ENCODE measurements at places on chromosomes 3 and 15. TPM values are rescaled to one million over a fixed set of nuclear protein-coding genes. Genes with fewer than 3 reads are reported as not detected.

DNA sequence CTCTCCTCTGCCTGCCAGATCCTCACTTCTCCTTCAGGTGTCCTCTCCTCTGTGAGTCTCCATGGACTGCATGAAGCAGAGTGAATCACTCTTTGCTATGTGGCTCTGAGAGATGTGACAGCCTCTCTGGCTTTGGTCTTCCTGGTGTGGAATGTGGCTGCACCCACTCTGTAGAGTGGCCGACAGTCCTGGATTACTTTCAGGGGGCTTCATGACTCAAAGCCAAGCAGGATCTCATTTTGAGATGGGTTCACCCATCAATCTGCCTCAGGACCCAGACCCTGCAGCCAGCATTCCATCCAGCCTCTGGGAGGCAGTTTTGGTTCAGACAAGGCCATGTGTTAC is 221.9 kb upstream of the LYSMD4 start:
- peak; percentile 19 for DNase-seq

NOX5 gene
- total RNA-seq = not detected

- no peak for DNase-seq
These were observed 183.8 kb downstream of the ATG7 start for GRCh38 chr3:11455956-11456355.

DNA sequence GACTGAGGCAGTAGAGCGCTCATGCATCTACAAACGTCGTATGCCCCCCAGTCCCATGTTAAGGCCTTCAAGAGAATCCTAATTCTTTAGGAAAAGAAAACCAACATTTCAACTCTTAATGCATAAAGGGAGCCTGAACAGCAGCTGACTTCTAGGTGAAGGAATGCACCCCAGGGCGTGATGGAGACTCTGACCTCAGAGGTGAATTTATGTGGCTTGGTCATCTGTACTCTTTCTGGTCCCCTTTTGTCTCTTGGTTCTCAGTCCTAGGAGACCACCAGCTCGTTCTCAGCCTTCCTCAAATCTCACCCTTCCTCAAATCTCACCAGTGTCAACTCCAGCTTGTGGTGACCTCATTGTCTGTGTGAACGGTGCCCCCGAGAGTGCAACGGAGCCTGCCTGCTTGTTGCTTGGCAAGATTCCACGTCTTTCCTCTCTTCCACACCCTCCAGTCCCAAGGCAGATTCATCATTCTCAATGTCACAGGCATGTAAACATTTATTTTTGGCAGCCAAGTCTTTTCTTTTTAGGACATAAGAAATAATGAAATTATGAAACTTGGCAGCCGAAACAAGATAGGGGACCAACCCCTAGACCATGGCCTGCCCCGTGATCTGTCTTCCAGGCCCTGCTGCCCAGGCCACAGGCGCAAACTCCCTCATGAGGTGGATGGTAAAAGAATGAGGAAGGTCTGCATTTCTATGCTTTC is 166.2 kb downstream of the ADAMTS17 start:
- peak; percentile 7 for DNase-seq

- no peak for DNase-seq
These were observed 54.7 kb downstream of the CEP70 start for GRCh38 chr3:138539352-138539751.

GRCh38 chr3:159263750-159264553 is 462.1 kb downstream of the MFSD1 start:
- peak; percentile 59 for DNase-seq

DNA sequence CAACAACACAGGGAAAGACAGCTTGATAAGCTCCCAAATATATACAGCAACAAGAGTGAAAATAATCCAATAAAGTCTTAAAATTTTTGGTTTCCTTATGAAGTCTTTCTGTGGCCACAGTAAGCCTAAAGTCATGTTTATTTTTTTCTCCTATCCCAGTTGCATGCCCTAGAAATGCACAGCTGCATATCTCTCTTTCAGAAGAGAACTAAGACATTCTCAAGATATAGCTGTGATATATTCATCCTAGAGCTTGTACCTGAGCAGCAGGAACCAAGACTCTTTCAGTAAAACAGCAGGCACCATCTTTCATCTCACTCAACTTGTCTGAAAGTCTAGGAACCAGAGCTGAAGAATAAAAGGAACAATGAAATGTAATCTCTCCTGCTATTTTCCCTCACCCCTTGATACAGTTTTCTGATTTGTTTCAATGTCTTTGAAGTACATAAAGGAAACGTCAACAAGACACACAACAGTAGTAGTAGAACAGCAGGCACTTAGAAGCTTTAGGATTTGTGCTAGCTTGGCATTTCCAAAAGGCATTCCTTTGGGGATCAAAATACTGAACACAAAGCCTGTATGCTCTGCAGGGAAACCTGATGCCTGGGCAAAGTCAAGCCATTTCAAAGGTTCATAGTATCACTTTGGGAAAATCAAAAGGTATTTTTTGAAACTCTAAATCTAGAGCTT is 536.8 kb downstream of the PYDC2 start:
- DNase-seq = no peak

GRCh38 chr15:59738676-59739075 is 49.6 kb upstream of the BNIP2 start:
- DNase-seq = no peak

DNA sequence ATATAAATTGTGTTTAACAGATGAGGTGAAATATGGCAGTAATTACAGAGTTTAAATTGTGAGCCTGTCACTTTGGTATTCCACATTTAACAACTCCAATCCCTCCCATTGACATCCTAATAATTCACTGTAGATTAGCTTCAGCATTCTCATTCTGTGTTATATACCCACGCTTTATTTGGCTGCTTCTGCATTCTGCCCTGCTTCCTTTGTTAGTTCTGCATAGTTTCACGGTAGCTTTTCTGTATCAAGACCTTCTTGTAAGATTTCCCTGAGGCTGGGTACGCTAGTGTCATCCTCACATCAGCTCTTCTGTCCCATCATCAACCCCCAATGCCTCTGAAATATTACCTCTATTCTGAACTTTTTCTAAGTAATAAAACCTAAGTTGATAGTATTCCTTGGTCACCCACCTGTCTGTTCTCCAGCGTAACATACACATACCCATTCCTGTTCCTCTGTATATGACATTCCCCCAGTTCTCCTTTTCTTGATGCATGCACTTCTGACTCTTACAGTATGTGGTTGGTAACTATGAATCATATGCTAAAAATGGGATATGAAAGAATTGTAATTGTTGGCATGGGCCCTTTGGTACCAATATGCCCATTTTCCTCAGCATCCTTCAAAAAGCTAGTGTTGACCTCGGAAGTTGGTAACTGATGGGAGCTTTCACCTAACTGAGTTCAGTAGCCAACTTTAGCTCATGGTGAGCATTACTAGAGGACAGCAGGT is 171.2 kb downstream of the KLHL25 start:
- no peak for DNase-seq

DNA sequence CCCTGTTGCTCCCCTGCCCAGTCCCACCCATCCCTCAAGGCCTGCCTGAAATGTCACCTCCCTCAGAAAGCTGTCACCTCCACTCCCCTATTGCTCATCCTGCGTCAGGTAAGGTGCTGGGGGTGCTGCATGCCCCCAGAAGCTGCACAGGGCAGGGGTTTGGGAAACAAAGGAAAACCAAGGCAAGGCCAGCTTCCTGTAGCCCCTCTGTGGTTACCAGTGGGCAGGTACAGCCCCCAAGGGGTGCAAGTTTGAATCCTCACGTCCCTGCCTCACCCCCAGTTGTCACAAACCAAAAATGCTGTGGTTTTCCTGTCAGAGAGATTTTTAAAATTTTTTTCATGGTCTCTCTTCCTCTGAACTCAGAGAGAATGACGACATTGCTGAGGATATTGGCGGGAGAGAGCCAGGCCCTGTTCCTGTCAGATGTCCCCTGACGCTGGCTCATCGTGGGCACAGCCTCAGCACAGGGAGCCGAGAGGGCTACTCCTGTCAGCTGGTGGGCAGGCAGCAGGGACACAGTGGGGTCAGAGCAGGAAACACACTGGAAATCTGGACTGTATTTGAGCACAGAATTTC is 27.0 kb downstream of the PSTPIP1 start:
- peak; percentile 35 for DNase-seq

GRCh38 chr3:5806192-5806591 is 618.7 kb downstream of the EDEM1 start:
- DNase-seq = peak; percentile 63

DNA sequence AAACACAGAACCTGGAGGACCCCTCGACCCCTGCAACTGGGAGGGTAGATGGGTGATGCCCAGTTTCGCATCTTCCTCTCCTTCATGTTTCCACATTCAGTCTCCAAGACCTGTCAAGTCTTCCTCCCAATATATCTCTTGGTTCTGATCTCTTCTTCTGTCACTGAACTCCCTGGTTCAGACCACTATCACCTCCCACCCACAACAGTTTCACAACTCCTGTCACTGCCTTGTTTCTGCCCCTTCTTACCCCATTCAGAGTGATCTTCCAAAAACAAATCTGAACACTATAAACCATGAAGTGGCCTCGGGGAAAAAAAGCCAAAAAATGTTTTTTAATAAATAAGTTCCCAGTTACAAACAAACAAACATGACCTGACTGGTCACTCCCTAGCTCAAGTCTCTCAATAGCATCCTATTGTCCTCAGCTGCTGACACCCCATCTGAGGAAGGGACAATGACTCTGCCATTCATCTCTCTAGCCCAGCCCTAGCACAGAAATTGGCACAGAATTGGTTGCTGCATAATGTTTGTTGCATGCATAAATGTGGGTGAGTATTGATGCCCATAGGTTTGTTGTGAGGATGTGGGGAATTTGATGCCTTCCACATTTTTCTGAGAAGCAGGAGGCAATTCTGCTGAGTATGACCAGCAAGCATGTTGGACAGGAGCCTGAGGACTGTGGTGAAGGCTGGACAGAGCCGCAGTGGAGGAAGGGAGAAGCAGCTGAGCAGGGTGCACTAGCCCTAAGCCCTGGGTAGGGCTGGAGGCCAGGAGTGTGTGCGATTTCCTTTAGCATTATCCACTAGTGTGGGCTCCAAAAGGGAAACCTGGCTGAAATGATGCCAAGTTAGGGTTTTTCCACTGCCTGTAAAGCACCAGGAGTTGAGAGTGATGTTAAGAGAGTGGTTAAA is 12.2 kb upstream of the XYLB start:
- DNase-seq = no peak

- no peak for DNase-seq
These were observed 73.1 kb downstream of the VPS8 start for GRCh38 chr3:184885112-184885511.

- no peak for DNase-seq
These were observed 40.8 kb downstream of the SRGAP3 start for GRCh38 chr3:9208605-9209152.

PLSCR5 gene
- total RNA-seq = not detected

GRCh38 chr15:80698676-80699075 is 3.6 kb downstream of the ABHD17C start:
- DNase-seq = no peak

- no peak for DNase-seq
These were observed 21.7 kb downstream of the SLMAP start for GRCh38 chr3:57777774-57778173.

PIGB gene
- 7.6 TPM for total RNA-seq

TPRG1 gene
- total RNA-seq = 1.3 TPM

- DNase-seq = no peak
These were observed 116.3 kb downstream of the MITF start for GRCh38 chr3:69855436-69856162.

GRCh38 chr15:90266485-90266884 is 1.0 kb downstream of the NGRN start:
- DNase-seq = no peak

GRCh38 chr15:77738441-77739302 is 106.0 kb upstream of the LINGO1 start:
- peak; percentile 65 for DNase-seq

GRCh38 chr3:101729586-101729985 is 5.2 kb downstream of the CEP97 start:
- no peak for DNase-seq

GP5 gene
- total RNA-seq = not detected

Data from endodermal cell (in vitro differentiated cells).